IMR-90 (cell line): ENCODE measurements at places on chromosomes 13 and 19.
A peak's percentile ranks its signal among the peaks of the same experiment; 100 is the strongest.

GRCh38 chr19:48292798-48293197 is 22.9 kb downstream of the ZNF114 start:
- DNase-seq, result peak; percentile 93

DNA sequence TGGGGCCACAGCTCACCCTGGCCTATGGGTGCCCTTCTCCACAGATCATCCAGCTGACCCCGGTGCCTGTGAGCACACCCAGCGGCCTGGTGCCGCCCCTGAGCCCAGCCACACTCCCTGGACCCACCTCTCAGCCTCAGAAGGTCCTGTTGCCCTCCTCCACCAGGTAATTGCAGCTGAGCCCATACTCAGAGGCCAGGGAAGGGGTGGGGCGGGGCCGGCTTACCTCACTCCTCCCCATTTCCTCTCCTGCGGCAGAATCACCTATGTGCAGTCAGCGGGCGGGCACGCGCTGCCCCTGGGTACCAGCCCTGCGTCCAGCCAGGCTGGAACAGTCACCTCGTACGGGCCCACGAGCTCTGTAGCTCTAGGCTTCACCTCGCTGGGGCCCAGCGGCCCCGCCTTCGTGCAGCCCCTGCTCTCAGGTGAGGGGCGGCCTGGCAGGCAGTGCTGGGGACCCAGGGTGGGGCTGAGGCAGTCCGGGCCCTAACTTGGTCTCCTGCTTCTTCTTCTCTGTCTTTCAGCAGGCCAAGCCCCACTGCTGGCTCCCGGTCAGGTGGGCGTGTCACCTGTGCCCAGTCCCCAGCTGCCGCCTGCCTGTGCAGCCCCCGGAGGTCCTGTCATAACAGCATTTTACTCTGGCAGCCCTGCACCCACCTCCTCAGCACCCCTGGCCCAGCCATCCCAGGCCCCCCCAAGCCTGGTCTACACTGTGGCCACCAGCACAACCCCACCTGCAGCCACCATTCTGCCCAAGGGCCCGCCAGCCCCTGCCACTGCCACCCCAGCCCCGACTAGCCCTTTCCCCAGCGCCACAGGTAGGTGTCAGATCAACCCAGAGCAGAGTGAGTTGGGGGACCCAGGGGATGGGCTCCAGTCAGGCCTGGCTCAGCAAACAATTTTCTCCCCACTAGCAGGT is 9.6 kb upstream of the PRR19 start:
- DNase-seq, result no peak

DNA sequence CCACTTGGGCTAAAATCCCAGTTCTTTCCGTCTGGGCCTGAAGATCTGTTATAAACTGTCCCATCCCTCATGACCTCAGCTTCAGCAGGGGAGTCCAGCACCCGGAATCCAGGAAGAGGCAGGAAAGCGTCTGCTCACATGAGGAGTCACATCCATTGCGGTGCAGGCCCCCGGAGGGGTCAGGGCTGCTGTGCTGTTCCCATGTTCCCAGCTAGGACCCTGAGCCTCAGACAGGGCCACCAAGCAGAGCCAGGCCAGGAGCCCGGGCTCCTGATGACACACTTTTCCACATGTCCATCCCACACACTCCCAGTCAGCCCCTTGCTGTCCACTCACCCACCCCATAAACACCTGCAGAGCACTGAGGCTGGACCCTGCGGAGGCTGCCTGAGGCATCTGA is 45.3 kb upstream of the VSTM2B start:
- no peak for DNase-seq

- DNase-seq, result peak; percentile 62
These were observed 325.0 kb downstream of the DNAJC15 start for GRCh38 chr13:43348397-43348796.

DNA sequence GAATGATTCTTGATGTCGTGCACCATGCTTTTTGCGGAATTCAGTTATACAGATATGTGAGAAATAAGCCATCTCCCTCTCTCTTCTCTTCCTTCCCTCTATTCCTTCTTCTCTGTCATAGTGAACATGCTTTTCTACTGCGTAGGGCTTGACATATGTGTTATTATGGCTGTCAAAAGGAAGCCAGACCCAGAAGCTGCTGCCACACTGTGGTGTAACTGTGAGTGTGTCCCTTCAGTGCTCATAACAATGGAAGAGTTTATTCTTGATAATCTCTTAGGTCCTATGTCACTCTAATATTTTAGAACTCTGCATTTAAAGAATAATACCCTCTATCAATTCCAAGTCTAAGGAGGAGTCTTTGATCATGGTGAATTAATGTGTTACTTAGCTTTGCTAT is 208.9 kb upstream of the TMTC4 start:
- DNase-seq, result no peak

DNA sequence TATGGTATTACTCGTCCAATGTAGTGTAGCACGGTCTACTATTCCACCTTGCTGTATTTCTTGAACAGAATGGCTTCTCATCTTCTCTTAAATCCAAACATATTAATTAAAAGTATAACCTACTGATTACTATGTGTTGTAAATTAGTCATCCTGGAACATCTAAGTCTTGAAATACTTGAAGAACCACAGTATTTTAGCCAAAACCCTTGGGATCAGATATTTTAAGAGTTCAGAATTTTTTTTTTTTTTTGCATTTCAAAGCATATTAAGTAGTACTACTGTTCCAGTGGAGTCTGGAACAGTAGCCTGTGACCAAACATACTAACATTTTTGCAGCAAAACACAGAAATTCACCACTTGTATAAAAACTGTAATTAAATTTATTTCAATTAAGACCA is 30.1 kb downstream of the ZC3H13 start:
- DNase-seq, result no peak

DNA sequence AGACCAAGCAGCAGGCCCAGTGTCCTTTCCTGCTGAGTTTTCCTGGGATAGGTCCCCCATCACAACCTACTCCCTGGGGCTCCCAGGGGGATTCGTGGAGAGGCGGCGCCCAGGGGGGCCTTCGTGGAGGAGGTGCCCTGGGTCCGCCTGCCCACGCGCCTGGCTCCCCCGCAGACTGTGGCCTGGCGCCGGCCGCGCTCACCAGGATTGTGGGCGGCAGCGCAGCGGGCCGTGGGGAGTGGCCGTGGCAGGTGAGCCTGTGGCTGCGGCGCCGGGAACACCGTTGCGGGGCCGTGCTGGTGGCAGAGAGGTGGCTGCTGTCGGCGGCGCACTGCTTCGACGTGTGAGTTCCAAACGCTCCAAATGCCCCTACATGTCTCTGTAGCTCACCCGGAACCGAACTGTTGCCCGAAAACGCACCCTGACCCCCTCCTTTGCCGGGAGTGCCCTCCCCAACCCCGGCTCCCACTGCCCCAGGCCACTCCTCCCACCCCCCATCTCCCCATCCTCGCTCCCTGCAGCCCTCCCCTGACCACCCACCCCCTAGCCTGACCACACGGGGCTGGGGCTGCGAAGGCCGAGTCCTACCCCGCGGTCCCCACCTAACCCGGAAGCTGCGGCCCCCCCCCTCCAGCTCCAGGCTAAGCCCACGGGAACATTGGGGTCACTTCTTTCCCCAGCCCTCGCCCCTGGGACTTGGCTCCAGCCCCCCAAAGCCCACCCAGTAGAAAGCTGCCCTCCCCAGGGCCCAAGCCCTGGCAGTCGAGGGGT is 3.3 kb downstream of the TIMM13 start:
- DNase-seq, result no peak

GRCh38 chr13:72199640-72200039 is 332.6 kb upstream of the DACH1 start:
- DNase-seq, result no peak

DNA sequence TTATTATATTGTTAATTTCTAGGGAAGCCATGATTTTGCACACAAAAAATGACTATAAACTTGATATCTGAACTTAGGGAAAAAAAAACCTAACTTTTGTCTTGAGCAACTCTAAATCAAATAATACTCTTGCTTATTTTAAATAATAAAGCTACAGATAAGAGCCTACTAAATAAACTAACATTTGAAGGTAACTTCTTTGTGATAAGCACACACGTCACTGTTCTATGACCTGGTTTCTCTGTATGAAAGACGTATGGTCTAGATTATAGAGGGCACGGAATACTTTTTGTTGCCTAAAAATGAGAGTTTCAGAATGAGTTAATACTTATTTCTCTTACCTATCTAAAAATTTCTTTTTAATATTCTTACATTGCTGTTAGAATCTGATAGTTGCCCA is 603.2 kb downstream of the DCT start:
- DNase-seq, result no peak

- DNase-seq, result no peak
These were observed 1664.0 kb downstream of the EFNB2 start for GRCh38 chr13:104871456-104871855.

- DNase-seq, result no peak
These were observed 484.5 kb downstream of the COG6 start for GRCh38 chr13:40139896-40140520.

DNA sequence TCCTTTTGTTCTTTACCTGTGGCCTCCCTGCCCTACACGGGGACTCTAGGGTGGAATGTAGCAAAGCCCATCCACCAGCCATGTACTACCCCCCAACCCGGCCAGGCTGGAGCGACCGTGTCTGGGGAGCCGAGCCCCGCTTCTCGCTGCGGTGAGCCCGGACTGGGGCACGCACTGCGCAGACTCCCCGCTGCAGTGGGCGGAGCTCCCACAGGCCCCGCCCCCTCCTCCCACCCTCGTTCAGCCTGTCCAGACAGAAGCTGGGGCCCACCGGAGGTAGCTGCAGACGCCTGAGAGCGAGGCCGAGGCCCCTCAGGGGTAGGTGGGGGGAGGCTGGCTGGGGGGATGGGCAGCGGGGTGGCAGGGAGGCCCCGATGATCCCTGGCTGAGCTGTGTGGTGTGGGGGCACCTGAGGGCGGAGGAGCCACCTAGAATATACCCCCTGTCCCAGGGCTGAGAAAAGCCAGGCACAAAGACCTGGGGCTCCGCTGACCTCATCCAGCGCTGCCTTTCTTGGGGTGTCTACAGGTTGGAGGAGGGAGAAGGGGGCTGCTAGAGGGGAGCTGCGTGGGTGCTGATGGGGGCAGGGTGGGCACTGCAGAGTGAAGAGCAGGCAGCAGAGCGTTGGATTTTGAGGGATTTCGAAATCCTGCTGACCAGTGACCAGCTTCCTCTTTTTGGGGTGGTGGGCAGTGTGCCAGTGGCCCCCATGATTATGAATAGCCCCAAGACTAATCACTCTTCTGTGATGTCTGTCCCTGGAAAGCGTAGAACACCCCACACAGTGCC is 17.3 kb downstream of the PLD3 start:
- peak; percentile 71 for DNase-seq

DNA sequence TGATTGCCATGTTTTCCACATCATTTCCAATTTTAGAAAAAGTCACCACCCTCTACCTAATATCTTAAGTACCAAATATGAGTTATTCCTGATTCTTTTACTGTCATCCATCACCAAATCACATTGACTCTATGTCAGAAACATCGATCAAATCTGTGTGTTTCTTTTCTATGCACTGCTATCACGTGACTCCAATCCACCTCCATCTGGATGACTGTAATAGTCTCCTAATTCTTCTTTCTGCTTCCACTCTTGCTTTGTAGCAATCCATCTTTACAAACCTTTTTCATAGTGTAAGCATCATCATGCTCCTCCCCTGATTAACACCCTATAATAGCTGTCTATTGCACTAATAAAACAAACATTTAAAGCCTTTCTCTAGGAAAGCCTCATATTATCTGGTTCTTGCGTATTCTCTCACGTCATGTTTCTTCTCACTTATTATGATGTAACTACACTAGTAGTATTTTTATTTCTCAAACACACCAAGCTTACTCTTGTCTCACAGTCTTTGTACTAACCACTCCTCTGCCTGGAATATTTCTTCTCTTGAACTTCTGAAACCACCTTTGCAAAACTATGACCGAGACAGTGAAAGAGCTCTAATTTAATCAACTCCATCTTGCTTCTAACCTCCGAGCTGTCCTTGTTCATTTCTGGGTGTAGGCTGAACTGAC is 10.7 kb upstream of the FPR3 start:
- no peak for DNase-seq

- no peak for DNase-seq
These were observed 201.1 kb downstream of the NBEA start for GRCh38 chr13:35143123-35143522.

DNA sequence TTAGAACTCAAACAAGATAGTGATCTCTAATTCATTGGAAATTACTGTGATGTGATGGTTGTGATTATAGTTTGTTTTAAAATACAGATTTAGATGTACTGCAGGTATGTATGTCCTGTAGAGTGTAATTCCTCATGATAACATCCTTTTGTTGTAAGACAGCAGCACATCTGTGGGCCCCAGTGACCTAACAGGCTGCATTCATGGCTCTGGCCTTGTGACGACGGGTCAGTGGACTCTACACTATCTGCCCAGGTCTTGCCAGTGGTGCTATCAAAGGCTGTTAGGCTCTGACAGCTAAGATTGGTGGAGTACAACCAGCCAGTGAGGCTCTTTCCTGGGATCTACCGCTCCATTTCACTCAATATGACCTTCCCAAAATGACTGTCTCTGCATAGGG is 158.4 kb downstream of the MTUS2 start:
- no peak for DNase-seq

- no peak for DNase-seq
These were observed 31.1 kb downstream of the RYR1 start for GRCh38 chr19:38464421-38465082.

DNA sequence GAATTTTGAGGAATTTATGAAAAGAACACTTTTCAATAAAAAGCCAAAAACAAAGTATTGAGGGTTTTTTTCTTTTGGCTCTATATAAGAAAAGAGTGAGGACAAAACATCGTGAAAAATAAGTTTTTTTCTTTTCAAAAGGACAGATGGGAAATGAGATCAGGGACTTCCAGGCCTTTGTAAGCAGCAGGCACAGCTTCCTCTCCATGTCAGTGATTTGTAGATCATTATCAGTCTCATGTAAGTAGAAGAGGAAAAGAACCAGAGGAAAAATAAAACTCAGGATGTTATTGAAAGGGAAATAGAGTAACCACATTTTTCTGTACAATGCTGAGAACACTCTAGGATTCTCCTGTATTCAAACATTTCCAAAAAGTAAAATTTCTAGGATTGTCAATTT is 29.9 kb downstream of the DOCK9 start:
- no peak for DNase-seq

- peak; percentile 71 for DNase-seq
These were observed 27.2 kb downstream of the RCBTB2 start for GRCh38 chr13:48505597-48506091.

DNA sequence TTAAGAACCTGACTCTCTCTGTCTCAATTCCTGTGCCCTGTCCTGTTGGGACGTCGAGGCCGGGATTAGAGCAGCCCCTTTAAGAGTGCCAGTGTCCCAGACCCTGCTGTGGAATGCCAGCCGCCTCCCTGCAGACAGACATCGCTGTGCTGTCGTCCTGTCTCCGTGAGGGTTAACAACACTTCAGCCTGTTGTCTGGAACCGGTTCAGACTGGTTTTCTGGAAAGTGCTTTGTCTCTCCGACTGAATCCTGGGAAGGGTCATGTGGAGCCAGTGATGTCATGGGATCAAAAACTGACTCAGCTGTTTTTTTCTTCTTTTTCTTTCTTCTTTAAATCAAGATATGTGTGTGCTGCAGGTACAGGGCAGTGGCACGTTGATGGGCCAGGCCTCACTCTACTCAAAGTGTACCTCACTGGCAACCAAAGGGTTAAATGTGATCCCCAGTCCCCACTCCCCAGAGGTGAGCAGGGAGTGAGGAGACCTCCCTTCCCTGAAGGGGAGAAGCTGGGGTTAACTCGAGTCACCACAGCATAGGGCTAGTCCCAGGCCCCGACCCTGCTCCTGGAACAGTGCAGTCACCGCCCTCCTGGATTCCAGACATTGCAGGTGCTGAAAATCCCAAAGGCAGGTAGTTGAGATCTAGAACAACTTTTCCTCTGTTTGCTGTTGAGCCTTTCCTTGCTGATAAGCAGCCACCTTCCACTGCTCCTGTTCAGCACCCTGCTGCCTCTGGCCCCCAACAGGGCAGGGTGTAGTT is 50.8 kb downstream of the TSSK6 start:
- DNase-seq, result peak; percentile 73
